ENCODE measurements at places on chromosomes 5 and 9.

DNA sequence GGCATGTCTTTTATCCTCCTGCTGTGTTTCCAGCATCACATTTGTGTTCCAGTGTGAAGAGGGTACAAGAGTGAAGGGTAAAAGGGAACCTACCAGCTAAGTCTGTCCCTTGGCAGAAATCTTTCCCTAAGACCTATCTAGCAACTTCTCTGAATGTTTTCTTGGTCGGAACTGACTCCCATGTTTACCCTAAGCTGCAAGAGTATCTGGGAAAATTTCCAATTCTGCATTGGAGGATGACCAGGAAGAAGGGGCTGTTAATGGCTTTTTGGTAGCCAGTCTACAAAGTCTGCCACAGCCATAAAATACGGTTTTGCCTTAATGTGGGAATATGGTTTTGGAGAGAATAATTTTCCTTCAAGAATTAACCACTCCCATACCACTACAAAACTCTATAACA, 75.1 kb downstream of the MAST4 start:
- DNase-seq = no peak

DNA sequence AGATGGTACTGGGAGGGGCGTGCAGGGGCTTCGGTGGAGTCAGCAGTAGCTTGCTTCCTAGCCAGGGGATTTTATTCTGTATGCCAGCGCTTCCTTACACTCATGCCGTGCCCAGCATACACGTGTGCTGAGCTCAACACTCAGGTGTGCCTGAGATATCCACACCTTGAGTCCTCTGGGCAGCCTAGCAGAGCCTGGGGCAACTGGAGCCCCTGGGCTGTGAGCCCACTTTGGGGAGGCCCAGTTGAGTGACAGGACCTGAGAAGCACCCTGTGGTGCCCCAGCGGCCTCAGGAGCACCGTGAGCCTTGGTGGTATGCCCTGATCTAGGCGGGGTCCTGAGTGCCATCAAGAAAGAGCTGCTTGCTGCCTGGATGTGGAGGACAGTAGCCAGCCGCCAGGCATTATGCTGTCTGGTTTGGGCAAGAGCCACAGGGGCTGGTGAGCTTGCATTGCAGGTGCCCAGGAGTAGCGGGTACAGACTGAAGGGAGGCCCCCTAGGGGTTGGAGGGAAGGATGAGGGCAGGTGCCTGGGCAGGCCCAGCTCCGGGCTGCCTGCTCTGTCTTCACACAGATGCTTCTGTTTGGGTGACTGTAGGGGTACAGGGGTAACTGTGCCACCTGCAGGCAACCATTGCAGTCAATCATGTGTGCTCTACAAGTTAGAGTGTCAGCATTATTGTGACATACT, 42.9 kb downstream of the BNIP1 start:
- DNase-seq = no peak

GRCh38 chr5:45609661-45610060, 86.5 kb downstream of the HCN1 start:
- no peak for DNase-seq

- DNase-seq = peak; percentile 27
These were observed 45.6 kb upstream of the IER5L start for GRCh38 chr9:129223551-129224208.

DNA sequence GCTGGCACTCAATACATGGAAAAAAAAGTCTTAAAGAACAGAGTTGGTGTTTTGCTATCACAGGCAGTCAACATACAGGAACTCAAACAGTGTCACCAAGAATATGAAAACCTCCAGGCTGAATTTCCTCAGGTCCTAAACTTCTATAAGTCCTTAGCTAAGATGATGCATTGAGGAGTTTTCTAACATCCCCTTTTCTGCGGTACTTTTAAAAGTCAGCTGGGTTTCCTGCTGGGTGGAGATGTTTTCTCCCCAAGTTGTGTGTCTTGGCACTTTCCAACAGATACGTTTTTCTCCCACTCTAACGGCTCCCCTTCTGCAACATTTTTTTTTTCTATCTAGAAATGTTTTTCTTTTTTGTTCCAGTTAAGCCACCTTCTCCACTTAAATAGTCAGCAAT, 244.8 kb upstream of the HAPLN1 start:
- no peak for DNase-seq

DNA sequence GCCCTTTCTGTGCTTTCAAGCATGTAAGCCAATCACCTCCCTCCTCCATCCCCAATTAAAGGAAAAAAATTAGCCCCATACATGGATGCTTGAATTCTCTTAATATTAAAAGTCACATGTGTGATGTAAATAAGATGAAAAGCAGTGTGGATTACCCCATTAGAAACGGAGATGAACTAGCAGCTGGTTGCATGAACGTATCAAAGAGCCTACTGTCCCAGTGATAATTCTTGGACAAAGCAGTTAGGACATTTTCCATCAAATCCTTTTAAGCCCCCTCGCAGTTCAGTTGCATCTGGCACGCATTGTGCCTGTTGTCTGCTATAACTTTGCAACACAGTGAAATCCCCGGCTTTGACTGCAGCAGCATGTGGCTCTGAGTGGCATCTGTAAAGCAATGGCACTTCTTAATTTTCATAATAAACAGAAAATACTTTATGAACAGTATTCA, 285.6 kb downstream of the FBXL7 start:
- peak; percentile 61 for DNase-seq

DNA sequence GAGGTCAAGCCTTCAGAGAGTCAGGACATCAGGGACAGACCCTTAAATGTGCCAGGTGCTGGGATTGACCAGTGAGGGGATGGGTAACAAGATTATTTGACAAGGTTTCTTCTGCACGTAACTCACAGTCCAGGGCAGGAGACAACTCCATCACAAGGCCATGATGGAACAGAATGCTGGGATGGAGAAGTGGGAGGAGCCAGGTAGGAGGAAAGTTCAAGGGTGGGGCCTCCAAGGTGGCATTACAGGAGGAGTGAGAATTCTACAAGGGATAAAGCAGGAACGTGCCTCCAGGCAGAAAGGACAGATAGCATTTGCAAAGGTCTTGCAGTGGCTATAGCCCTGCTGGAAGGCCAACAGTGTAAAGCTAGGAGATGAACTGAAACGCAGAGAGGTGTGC, 102.2 kb downstream of the FGF18 start:
- no peak for DNase-seq
